ENCODE measurements at places on chromosomes 1 and 21.

DNA sequence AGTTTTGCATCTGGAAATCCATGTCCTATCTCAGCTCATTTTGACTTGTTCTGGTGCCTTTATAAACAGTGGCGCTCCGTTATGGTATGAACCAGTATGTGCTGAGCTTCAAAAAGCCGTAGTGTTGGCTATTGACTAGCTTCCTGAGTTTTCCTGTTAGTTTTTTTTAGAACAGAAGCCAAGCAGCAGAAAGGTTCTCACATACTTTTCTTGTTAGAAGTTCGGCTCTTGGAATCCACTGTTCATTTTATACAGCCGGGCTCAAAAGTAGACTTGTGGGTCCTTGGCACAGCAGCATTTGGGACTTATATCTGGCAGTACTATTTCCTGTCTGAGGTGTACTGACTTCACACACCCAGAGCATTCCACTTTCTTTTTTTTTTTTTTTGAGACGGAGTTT is 63.8 kb downstream of the TBCE start:
- DNase-seq, result no peak

DNA sequence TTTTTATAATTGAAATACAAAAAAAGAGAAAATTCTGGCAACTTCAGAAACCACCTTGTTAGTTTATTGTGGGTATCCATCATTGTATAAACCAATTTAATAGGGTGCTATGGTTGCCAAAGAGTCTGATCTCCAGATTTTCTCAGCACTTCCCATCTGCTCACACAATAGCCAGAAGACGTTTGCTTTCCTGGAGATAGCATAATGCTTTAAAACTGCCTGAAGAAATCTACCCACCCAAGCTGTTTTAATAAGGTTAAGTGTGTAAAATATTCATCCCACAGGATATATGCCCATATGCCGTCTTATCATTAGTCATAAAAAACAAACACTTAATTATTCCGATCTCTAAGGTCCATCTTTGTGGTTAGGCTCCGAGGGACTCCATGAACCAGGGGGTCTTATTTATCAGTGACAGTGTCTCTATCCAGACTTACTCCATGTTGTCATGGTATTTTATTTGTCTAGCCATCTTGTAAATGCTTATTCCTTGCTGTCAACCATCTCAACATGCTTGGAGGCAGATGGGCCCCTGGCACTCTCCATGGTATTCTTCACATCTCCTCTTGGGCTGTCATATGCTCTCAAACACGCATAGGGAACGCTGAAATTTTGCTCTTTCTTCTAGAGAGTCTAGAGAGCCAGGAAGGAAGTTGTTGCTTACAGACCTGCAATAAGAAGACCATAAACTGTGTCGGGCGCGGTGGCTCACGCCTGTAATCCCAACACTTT is 58.5 kb downstream of the MAP10 start:
- DNase-seq, result no peak

- DNase-seq, result no peak
Observed at GRCh38 chr1:100390531-100390930, 38.2 kb downstream of the CDC14A start.

DNA sequence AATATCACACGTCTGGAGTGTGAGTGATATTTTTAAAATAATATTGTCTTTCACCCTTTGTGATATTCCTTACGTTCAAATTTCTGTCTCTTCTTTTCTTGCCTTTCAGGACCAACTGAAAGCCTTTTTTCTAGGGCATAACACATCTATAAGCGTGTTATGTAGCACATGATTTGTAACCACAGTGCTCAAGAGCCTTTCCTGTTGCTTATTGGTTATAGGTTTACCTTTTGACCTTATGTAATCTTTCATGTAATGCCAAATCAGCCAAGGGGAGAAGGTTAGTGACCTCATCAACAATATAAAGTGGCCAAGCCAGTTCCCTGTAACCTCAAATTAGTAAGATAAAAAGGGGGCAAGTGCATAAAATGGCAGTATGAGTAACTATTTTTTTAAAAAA is 480.2 kb downstream of the AMY1C start:
- DNase-seq, result no peak

GRCh38 chr1:208029381-208030287 is 118.7 kb upstream of the CD34 start:
- peak; percentile 46 for DNase-seq

- DNase-seq, result no peak
Observed at GRCh38 chr1:5394111-5394510, 598.1 kb downstream of the NPHP4 start.

DNA sequence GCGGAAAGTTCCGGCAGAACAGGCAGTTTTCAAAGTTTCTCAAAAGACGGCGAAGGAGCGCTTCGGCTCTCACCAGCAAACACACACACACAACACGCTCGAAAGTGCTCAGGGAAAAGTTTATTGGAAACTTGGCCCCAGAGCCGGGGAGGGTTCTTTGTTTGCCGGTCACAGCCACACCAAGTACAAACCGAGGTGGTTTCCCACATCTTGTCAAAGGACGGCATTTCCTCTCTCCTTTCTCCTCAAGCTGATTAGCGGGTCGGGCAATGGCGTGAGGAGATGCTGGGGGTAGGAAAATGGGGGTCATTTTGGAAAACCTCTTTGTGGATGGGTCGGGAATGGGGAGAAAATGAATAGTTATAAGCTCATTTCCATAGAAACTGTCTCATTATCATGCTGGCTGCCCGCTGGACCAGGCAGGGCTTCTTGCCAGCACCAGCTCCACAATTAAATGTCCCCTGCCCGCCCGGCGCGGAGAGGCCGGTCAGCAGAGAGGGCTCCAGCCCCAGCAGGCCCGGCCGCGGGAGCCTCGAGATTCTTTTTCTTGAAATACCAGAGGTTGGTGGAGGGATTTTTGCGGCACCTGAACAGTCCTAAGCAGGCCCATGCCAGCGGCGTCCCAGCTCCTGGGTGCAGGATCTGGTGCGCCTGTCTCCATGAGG is 92.3 kb downstream of the PRDM16 start:
- DNase-seq, result no peak

- no peak for DNase-seq
Observed at GRCh38 chr1:232962761-232963745, 12.6 kb downstream of the NTPCR start.

DNA sequence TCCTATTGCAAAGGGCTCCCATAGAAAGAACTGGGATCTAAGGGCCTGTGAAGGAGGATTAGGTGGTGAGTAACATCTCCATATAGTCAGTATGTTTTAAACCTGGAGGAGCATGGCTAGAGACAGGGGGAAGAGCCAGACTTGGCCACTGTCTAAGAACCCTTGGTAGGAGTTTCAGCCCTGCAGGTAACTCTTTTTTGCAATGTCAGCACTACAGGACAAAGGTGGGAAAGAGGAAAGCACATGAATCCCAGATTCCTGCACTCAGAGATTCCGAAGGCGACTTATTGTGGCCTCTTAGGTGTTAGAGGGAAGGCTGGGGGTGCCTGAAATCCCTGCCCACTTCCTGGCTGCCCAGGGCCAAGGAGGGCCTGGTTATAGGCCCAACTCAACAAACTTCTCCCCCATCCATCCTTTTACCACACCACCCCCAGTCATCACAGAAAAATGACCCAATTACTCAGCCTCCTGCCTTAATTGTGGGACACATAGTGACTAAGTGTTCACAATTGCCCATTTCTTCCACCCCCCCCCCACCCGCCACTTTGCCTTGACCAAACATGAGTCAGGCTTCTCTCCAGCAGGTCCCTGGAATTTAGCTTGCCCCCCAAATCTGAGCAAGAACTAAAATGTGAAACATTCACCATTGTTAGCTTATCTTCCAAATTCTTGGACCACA is 1.9 kb upstream of the NTNG1 start:
- no peak for DNase-seq

DNA sequence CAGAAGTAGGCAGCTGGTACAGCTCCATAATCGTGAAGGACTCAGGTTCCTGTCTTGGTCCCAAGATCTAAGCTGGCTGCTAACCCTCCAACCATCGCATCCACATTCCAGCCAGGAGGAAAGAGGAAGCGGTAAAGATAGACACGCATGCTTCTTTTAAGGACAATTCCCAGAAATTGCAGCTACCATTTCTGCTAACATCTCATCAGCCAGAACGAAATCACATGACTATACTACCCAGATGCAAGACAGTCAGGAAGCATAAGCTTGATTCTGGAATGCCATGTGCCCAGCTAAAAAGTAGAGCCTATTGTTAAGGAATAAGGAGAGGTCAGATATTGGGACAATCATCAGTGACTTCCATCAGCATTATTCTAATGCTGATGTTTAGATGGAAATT is 110.4 kb downstream of the EPHB2 start:
- DNase-seq, result no peak

DNA sequence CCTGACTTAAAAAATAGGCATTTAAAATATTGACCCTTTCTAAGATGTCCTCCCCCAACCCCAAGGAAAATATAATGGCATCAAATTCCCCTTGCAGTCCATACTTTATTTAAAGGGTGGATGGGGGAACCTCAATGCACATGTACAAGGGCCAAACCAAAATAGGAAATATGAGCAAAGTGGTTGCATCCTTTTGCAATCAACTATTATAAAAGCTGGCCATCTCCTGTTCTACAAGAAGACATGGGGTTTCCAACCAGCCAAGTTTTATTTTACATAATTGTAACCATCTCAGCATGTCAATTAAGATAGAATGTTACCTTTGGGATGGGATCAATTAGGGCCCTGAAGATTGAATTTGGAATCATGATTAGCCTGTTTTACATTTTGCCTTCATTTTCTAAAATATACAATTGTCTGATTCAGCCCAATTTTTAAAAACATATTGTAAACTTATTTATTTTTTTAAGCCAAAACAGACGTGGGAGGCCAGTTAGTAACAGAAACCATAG is 146.7 kb upstream of the NFIA start:
- DNase-seq, result no peak

DNA sequence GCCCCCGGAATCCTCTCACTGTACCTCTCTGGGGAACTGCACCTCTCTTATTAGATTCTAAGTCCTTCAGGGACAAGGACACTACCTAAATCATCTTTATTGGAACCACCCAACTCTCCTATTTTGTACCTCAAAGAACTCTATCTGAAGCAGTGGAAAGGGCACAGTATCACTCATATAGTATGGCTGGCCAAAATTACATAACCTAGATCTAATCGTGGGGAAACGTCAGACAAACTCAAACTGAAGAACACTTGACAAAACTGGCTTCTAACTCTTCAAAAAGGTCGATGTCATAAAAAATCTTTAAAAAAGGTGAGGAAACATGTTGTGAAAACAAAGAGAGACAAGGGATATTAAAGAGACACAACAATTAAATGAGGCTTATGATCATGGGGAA is 210.0 kb downstream of the SLC45A1 start:
- no peak for DNase-seq

DNA sequence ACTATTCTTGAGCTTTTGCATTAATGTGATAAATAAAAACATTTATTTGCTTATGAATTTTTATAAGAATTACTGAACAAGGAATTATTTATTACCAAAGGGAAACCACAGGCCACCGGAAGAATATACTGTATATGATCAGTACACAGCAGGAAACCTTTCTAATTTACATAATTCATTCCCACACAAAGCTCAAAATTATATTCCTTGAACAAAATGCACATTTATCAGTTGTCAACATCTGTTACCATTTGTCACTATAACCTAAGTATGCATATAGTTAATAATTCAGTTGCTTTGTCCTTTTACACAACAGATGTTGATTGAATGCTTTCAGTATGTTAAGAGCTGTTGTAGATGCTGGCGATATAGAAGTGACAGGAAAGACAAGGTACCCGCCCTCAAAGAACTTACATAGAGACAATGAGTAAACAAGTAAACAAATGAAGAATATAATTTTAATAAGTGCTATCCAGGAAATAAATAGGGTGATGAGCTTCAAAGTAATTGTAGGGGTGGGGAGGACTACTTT is 27.2 kb downstream of the VPS45 start:
- DNase-seq, result no peak

GRCh38 chr1:201272799-201273198 is 10.5 kb upstream of the PKP1 start:
- no peak for DNase-seq

DNA sequence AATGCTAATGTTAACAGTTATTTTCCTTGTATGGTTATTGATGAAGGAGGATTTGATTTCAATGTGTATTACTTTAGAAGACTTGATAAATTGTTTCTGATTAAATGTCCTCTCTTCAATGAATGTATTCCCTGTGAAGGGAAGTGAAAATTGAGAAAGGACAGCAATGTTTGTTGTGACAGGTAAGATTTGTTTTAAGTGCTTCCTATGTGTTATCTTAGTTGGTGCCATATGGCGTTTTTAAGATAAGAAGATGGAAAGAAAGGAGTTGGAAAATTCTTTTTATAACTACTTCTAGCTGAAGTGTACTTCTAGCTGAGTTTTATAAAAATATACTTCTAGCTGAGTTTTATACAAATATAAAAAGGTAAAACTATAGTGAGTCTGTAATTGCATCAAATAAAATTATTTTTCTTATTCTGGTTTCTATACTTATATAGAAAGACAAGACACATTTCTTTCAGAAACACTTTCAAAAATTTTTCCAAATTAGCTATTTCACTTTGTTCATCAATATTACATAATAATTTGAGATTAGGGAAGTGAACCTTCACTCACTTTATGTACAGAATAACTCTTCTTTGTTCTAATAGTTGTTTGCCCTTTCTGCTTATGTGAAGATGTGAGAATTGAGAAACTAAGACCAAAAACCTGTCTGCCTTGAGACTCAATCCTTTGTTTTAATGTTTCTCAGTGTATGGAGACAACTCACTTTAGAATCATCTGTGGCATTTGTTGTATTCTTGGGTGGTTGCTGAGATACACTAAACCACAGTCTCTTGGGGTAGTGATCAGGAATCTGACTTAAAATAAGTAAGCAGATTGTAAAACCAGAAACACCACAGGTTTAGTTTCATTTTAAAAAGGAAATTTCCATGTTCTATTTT is 382.9 kb upstream of the B3GALT2 start:
- no peak for DNase-seq

- DNase-seq, result peak; percentile 50
Observed at GRCh38 chr1:9590945-9591668, 2.4 kb downstream of the TMEM201 start.

- no peak for DNase-seq
Observed at GRCh38 chr1:33399375-33399774, 31.5 kb downstream of the PHC2 start.

- peak; percentile 74 for DNase-seq
Observed at GRCh38 chr1:21783679-21784603, 992 bp upstream of the USP48 start.

DNA sequence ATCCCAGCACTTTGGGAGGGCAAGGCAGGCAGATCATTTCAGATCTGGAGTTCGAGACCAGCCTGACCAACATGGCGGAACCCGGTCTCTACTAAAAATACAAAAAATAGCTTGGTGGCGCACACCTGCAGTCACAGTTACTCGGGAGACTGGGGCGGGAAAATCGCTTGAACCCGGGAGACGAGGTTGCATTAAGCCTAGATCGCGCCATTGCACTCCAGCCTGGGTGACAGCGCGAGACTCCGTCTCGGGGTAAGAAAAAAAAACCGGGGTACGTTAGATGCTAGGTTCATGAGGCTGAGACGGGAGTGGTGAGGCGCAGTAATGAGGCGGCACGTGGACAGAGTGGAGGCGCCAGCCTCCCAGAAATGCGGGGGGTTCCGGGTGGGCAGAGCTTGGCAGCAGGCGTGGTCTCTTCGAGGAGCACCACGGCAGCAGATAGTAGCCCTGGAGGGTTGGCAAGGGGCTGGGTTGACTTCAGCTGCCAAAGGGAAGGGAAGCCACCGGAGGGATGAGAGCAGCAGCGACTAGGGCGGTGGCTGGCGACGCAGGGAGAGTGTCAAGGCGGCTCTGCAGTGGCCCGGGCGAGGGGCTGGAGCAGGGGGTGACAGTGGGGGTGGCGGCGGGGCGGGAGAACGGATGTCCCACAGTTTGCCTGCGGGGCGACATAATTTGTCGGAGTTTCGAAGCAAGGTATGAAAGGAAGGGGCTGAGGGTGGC is 832 bp downstream of the MRPL20 start:
- peak; percentile 46 for DNase-seq

- no peak for DNase-seq
Observed at GRCh38 chr1:243718893-243719292, 131.2 kb downstream of the AKT3 start.

Measured in right cardiac atrium (tissue), 5 donors.